PC-9 (cell line): ENCODE measurements at places on chromosomes 12 and 14. TPM values are rescaled to one million over a fixed set of nuclear protein-coding genes. Genes with fewer than 3 reads are reported as not detected.

C1QL4 gene
- 0.18 and 0.22 TPM in 2 replicates for total RNA-seq

LARP4 gene
- total RNA-seq = 49.2 and 74.2 TPM in 2 replicates

RNASE1 gene
- total RNA-seq = 32.2 and 47.4 TPM in 2 replicates

DNAH10 gene
- total RNA-seq = not detected in 2 replicates

CCDC197 gene
- total RNA-seq = not detected in 2 replicates

DEGS2 gene
- total RNA-seq = 0.11 and 0.15 TPM in 2 replicates

TAS2R31 gene
- total RNA-seq = 3.1 and 3.5 TPM in 2 replicates

ZNF84 gene
- 16.2 and 18.0 TPM in 2 replicates for total RNA-seq

RASSF8 gene
- total RNA-seq = 26.5 and 30.6 TPM in 2 replicates

C14orf39 gene
- not detected in 2 replicates for total RNA-seq

OR6C2 gene
- not detected in 2 replicates for total RNA-seq

IL22 gene
- total RNA-seq = not detected in 2 replicates

KLHL33 gene
- 0.11 TPM in 1 of 2 replicates, not detected in the other for total RNA-seq

PTHLH gene
- 1.6 and 1.9 TPM in 2 replicates for total RNA-seq

LRRC43 gene
- total RNA-seq = 0.39 and 0.83 TPM in 2 replicates

LRFN5 gene
- not detected in 2 replicates for total RNA-seq

FAM186B gene
- total RNA-seq = 1.3 and 1.7 TPM in 2 replicates

APOF gene
- total RNA-seq = not detected in 2 replicates

PMCH gene
- not detected in 2 replicates for total RNA-seq

TAS2R14 gene
- total RNA-seq = 1.8 and 3.3 TPM in 2 replicates
